ENCODE measurements at places on chromosomes 1 and 21.

GRCh38 chr1:191065771-191066170 lies 588.1 kb upstream of the BRINP3 start:
- DNase-seq, result peak; percentile 22

DNA sequence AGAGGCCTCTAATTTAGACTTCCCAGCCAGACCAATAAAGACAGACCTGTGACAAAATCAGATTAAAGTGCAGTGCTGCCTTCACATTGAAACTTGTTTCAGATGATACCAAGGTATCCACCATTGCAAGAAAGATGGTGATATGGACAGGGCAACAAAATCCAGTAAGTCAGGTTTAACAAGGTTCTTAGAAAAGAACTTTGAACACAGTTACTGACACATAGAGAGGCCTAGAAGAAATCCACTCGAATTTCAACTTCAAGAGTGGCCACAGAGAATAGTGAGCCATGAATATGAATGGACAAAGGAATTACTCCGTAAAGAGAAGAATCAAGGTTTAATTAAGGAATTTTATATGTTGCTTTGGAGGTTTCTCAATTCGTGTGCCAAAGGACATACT lies 230.4 kb downstream of the KCNT2 start:
- no peak for DNase-seq

- no peak for DNase-seq
Measured at GRCh38 chr1:7401814-7402547, 369.1 kb upstream of the VAMP3 start.

DNA sequence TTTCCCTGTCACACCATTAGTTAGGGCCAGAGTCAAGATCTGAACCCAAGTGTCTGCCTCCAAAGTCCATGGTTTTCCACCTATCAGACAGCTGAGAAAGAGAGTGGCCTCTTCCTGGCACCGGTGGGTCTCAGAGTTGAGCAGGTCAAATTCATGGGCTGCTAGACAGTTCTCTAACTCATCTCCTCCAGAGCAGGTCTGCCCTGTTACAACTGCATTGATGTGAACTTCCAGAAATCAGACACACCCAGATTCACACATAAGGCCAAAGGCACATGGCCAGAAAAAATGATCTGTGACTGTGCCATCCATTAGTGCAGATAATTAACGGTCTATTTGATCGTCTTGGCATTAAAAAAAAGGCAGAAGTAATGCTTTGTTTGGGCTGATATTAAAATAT lies 17.5 kb downstream of the SMIM12 start:
- DNase-seq, result no peak

GRCh38 chr1:119204197-119204960 lies 63.9 kb upstream of the WARS2 start:
- DNase-seq, result no peak

DNA sequence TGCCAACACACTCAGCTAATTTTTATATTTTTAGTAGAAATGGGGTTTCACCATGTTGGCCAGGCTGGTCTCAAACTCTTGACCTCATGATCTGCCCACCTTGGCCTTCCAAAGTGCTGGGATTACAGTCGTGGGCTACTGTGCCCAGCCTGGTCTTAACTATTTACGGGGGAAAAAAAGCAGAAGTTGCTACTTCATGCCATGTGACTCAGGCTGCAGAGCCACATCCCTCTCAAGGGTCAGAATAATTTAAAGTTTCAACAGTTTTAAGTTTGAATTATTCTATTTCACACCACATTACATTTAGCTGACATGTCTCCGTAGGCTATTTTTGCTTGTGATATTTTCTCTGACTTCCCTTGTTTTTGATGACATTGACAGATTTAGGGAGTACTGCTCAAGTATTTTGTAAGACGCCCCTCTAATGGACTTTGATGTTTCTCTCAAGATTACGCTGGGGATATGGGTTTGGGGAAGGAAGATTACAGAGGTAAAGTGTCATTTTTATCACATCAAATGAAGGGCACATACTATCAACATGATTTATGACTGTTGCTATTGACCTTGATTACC lies 14.6 kb upstream of the AGBL4 start:
- no peak for DNase-seq

DNA sequence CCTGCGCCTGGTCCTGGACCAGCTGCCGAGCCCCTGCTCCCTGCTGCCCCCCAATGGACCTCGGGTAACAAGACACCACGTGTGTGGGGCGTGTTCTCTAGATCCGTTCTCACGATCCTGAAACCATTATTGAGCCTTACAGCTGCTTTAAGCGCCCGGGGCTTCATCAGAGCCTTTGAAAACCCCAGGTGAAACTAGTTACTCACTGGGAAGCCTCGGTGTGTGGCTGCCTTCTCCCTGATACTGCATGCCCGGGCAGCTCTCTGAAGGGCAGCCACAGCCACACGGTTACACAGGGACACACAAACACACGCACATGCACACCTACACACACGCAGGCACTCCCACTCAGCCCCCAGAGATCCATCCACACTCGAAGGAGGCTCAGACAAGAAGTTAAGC lies 5.3 kb downstream of the HES2 start:
- peak; percentile 62 for DNase-seq

- DNase-seq, result peak; percentile 37
Measured at GRCh38 chr1:206465951-206466350, 4.3 kb upstream of the IKBKE start.

GRCh38 chr1:150268340-150268704 lies 494 bp downstream of the APH1A start:
- no peak for DNase-seq

DNA sequence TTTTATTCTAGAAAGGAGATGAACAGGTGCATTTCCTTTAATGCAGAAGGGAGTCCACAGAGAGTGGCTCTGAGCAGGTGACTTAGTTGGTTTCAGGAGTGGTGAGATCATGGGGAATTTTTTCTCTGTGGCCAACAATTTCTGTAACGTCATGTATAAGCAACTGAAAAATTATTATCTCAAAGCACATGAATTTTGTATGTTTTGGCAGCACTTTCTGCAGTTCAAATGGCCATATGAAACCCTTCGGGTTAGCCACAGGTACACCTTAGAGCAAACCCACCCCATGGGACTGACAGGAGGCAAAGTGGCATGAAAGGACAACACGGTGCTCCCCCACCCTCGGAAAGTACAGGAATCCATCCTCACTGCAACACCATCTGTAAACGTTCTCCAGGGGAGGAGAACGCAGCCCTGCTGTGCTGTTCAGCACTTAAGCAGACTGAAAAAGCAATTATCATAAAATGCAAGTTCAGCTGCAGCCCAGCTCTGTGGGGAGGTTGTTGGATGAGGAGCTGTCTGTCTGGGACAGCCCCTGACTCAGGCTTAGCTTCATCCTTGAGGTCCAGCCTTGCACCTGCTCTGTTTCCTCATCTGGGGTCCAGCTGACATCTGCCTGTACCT lies 55.8 kb upstream of the CLDN14 start:
- DNase-seq, result no peak

DNA sequence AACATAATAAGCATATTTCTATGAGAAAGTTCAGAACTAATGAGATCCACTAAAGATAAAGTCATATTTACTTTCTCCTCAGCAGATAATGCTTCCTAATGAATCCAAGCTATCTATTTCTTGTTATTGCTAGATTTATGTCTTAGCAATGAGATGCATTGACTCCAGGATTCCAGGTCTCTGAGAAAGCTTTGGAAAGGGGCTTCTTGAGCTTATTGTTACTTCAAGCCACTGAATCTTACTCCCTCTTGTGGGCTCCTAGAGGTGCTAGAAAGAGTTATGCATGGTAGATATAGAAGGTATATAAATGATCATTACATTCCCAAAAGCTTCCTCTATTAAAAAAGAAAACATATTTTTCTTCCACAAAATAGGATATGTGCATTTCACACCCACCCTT lies 246.4 kb upstream of the ADAMTS5 start:
- no peak for DNase-seq

DNA sequence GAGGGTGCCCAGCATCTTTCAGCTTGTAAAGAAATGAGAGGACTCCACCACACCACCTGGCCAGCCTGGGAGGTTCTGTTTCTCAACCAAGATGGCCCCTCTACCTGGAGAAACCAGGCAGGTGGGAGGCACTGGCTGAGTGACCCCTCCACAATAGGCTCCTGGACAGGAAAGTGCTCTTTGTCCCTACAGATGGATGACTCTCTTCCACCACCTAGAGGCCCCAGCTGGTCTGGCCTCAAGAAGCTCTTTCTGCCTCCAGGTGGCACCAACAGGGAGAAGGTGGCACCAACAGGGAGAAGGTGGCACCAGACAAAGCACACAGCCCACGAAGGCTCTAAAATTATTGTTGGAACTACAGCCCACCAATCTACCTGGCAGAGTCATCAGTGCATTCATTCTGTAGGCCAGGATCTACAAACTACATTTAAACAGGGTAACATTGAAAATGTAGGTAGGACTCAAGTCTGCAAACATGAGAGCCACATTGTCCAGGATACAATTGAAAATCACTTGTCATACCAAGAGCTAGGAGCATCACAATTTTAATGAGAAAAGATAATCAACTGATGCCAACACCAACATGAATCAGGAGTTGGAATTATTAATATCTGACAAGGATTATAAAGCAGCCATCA lies 14.4 kb downstream of the TMPRSS3 start:
- peak; percentile 24 for DNase-seq

DNA sequence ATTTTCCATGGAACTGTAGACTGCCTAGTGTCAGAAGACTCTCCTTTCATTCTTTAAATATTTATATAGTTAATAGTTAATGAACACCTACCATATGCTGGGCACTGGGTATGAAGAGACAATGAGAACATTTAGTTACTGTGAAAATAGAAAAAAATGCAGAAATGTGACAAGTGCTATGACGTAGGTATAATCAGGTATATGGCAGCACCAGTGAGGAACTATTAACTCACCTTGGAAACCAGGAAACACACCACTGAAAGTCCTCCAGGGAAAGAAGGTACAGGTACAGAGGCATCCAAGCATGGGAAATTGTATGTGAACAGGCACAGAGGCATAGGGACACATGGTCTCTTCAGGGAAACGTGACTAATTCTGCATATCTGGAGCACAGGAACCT lies 42.3 kb downstream of the DPT start:
- DNase-seq, result no peak

GRCh38 chr1:48493041-48493440 lies 21.0 kb upstream of the SPATA6 start:
- DNase-seq, result peak; percentile 45

GRCh38 chr1:206855859-206856258 lies 9.6 kb upstream of the IL20 start:
- no peak for DNase-seq

- no peak for DNase-seq
Measured at GRCh38 chr1:72869873-72870272, 587.5 kb upstream of the NEGR1 start.

DNA sequence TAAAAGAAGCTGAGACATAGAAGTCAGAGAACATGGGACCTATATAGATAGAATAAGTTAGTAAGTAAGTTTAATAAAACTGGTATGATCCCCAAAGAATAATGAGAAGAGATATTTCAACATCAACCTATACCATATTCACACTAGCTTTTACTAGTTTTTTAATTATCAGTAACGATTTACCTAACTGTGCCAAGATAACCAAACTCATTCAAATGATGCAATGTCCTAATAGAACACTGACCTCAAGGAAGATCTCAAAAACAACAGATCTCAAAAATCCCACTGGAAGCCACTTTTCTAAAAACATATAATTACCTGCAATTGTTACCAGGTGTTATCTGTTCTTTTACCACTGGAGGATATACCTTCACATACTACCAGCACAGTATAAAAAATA lies 38.7 kb downstream of the ANKRD13C start:
- no peak for DNase-seq

- DNase-seq, result peak; percentile 75
Measured at GRCh38 chr21:37219761-37220432, 47.2 kb downstream of the VPS26C start.

GRCh38 chr1:3378411-3379208 lies 75.9 kb upstream of the ARHGEF16 start:
- no peak for DNase-seq

DNA sequence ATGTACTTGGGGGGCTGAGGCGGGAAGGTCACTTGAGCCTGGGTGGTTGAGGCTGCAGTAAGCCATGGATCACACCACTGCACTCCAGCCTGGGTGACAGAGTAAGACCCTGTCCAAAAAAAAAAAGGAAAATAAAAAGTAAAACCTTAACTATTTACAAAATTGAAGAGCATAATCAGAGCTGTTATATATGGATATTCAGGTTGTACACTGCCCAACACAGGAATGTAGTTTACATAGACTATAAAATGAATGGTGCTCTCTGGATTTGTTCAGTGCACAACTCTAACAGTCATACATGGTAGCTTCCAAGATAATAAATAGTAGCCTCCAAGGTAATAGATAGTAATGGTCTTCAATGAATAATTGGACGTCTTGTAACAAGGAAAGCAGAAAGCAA lies 22.6 kb upstream of the SRSF10 start:
- no peak for DNase-seq

GRCh38 chr1:158649052-158649451 lies 37.5 kb downstream of the SPTA1 start:
- peak; percentile 58 for DNase-seq

DNA sequence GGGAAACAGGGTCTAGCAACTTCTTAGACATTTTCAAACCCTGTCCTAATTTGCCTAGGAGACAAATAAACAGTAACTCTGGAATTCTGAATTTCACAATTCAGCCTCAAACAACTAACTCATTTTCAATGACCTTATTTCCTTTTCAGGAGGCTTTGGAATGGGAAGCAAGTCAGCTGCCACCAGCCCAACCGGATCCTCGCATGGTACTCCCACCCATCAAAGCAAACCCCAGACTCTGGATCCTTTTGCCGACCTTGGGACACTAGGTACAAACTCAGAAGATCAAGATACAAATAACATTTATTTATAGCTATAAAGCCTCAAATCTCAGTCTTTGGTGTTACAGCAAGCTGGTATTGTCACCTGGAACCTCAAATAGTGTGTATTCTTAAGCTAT lies 18.9 kb upstream of the LEPR start:
- no peak for DNase-seq

DNA sequence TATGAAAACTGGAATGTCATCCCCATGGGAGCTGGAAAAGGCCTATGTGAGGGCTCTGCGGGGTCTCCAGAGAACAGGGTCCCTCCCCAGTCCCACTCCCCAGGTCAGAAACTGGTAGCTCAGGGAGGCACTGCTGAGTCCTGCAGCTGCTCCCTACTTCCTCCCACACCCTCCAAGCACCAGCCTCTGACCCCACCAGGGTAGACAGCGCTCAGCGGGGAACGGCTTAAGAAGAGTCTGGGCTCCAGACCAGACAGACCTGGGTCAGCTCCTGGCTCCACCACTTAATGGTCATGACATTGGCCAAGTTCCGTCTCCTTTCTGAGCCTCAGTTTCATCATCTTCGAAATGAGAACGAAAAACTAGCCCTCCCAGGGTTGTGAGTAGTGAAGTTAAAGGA lies 7.2 kb downstream of the LRP8 start:
- no peak for DNase-seq

DNA sequence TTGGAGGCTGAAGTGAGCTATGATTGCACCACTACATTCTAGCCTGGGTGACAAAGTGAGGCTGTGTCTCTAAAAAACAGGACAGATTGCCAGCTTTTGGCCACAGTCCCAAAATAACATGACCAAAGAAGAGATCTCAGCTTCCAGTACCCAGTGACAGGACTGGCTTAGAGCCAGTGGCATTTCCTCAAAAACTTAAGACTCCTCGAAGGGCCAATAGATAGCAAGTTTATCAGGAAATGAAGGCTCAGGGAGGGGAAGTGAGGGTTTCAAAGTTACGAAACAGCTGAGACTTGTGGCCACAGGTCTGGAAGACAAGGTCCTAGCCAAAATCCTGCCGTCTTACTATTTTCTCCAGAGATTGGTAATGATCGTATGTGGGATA lies 6.3 kb upstream of the TMEM39B start:
- peak; percentile 96 for DNase-seq
